CD4-positive, alpha-beta T cell treated with Interleukin-4 for 1 hour (primary cell): ENCODE measurements at places on chromosomes 1 and 21.

DNA sequence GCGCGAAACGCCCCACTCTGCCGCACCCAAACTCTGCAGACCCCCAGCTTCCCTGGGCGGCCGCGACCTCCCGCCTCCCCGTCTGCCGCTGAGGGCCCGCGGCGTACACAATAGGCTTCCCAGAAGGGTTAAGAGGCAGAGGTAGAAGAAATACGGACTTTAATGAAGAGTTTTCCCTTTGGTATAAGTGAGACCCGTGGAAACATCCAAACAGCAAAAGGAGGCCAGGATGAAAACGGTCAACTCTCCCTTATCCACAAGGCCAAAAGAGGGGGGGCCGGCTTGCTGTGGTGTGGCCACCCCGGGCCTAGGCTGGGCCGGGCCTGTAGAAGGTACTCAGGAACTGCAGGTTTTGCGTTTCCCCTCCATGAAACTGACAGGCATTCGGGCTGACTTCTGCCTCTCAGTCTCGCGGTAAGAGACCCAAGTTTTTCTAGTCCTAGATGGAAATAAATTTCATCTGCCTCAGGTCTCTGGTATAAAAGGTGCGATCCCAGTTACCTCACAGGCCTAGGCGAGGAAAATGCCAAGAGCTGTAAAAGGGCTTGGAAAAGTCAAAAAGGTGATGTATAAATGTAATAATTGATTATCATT lies 671 bp upstream of the PYGO2 start:
- no peak for DNase-seq

DNA sequence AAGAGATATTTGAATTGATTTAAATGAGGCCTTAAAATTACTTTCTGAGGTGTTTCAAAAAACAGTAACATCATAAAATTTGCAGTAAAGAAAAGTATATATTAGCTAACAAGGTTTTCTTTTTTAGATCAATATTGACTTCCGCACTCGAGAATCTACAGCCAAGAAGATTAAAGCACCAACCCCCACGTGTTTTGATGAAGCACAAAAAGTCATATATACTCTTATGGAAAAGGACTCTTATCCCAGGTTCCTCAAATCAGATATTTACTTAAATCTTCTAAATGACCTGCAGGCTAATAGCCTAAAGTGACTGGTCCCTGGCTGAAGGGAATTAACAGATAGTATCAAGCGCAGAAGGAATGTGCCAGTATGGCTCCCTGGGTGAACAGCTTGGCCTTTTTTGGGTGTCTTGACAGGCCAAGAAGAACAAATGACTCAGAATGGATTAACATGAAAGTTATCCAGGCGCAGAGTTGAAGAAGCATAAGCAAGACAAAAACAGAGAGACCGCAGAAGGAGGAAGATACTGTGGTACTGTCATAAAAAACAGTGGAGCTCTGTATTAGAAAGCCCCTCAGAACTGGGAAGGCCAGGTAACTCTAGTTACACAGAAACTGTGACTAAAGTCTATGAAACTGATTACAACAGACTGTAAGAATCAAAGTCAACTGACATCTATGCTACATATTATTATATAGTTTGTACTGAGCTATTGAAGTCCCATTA lies 3.6 kb downstream of the RGS1 start:
- peak; percentile 14 for DNase-seq

- DNase-seq: no peak
Measured at GRCh38 chr1:28521502-28522164, 15.8 kb downstream of the RCC1 start.

- no peak for DNase-seq
Measured at GRCh38 chr1:36743286-36744005, 260.7 kb upstream of the CSF3R start.

DNA sequence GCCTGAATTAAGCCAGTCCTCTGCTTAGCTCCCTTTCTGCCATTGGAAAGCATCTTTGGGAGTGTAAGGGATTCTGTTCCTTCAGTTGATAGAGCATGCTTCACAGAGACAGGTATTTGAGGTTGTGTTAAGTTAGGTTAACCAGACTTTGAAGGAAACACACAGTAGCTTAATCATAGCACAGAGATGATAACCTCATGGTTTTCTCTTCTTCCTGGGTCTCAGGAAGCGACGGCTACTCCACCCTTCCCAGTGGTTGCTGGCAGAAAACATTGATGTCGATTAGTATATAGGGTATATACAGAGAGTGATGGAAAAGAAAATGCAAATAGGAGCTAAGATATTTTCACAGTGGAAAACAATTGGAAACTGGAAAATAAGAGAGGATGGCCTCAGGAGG lies 42.0 kb downstream of the S1PR1 start:
- DNase-seq: no peak

GRCh38 chr1:181131255-181131941 lies 42.9 kb downstream of the IER5 start:
- peak; percentile 42 for DNase-seq

DNA sequence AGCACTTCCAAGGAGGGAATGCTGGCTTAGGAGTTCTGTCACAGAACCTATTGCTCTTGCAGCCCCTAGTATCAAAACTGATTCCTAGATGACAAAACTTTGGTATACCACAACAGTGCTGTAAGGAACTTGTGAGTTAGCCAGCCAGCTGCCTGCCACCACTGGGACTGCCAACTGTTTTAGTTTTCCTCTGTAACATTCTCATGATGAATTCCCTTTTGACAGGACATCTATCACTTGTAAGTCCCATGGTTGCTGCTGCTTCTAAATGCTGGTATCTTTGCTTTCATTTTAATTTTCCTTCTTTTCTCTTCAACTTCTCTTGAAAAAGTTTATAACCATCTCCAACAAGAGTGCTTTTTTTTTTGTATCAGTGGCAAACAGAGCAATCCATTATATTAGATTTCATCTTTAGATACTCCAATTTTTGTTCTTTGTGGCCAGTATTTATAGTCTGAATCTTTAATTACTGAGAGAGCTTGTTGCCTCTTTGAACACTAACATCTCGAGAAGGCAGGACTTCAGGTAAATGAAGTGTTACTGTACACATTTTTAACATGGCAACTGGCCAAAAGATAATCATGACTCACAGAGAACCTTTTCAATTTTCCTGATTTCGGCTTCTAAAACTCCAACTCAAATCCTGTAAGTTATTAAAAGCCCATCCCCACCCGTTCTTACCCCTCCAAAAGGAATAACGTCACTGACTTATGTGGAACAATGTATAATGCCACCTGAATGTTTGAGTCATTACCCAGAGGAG lies 19.8 kb downstream of the DBT start:
- DNase-seq: no peak

DNA sequence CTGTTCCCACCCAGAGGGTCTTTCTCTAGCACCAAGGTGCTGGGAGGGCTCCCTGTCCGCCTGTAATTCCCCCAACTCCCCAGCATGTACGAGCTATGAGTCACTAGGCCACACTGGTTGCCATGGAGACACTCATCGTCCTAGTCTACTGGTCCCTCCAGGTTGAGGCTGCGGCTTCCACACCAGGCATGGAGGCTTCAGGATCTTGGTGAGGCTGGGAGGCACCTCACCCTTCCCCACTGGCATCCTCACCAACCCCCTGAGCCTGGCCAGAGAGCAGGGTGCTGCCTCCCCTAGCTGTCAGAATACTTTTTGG lies 75.6 kb upstream of the KAZN start:
- DNase-seq: no peak

- no peak for DNase-seq
Measured at GRCh38 chr1:30888391-30888790, 20.2 kb downstream of the SDC3 start.

DNA sequence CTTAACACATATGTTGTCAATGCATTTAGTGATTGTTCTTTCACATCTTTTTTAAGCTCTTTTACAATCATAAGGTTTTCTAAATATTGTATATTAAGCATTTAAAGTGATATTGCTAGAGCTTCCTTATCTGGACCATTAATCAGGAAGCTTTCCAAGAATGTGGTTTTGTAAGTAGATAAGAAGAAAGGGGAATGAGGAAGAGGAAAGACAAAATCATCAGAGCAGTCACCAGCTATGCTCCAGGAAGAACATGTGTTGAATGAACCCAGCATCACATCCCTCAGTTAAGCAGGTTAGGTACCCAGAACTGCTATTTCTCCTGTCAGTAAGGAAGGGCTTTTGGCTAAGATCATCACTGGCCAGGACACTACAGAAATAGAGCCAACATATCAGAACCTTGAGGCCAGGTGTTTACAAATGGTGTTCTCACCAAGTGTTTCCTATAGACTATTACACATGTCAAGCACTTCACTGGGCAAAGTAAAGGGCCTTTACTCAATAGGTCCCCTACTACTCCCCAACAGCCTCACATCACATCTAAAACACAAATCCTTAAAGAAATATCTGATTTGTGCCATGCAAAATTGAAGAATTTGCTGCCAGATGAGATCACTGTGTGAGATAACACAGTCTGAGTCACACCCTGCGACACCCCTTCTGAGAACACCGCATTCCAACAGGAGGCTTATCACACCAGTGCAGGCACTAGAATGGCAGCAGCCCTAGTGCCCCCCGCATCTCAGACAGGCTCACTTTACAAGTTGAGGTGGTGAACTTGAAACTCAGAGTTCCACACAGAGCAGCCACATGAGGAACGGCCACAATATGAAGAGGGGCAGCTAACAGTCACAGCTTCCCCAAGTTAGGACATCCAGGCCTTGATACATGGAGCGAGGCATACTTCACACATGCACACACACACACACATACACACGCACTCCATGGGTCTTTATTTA lies 1.8 kb upstream of the SPRR2A start:
- no peak for DNase-seq

- no peak for DNase-seq
Measured at GRCh38 chr1:29129916-29130315, 6.2 kb upstream of the TMEM200B start.

DNA sequence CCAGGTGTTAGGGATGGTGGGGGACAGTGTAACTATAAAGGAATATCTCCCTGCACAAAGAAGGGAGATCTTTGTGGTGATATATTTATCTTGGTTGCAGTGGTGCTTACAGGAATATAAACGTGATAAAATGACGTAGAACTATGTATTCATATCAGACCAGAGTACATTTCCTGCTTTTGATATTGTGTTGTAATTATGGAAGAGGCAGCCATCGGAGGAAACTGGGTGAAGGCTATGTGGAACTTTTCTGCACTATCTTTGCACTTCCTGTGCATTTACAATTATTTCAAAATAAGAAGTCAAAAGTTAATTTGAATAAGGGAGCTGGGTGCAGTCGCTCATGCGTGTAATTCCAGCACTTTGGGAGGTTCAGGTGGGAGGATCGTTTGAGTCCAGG lies 37.6 kb downstream of the NDUFS5 start:
- no peak for DNase-seq

DNA sequence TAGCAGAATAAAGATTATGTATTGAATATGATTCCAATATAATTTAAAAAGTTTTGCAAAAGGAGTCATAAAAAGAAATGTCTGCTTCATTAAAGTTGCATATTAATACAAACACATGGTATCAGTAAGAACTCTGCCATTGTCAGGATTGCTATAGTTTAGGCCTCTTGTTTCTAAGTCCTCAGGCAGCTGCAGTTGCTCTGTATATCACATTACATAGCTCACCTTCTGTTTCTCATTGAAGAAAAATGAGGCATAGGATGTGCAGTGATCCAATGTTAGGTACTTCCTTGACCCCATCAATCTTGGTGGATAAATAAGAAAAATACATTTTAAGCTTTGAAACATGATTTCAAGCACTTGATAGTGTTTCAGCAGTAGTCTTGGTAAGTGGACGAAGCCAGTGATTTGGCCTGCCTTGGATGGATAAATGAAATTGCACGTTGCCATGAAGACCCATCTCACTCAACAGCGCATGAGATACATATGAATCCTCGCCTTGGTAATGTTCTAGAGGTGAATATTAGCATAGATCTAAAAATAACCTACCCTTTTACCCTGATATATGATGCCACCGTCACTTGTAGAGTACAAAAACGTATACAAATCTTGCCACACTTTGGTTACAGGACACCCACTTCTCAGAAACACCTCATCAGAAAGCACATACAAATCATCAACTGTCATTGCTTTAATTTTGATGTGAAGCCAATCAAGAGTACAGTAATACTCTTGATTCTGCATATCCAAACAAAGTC lies 25.3 kb downstream of the ZFYVE9 start:
- DNase-seq: no peak

- DNase-seq: no peak
Measured at GRCh38 chr1:214472364-214472763, 79.0 kb downstream of the PTPN14 start.

- no peak for DNase-seq
Measured at GRCh38 chr1:106876384-106876783, 180.1 kb upstream of the PRMT6 start.

GRCh38 chr1:215358356-215358755 lies 208.7 kb upstream of the KCTD3 start:
- no peak for DNase-seq

DNA sequence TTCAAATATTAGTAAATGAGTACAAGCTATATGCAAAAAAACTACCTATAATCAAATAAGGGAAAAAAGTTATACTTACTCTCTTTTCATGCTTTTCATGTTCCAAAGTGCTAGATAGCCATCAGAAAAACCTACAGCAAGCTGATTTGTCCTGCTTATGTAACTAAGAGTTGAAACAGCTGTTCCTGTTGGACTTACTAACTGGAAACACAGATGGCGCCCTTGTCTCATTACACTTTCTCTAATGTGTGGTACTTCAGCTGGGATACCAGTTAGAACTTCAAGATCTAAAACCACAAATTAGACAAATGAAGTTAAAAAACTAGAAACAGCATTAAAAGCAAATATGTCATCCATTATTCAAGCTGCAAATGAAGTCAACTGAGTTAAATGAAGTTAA lies 24.3 kb downstream of the AHCTF1 start:
- DNase-seq: peak; percentile 52

GRCh38 chr1:107251083-107251482 lies 110.2 kb downstream of the NTNG1 start:
- no peak for DNase-seq

- DNase-seq: no peak
Measured at GRCh38 chr21:25560271-25560685, 47.0 kb downstream of the MRPL39 start.

- DNase-seq: no peak
Measured at GRCh38 chr1:195604287-195604686, 1004.0 kb downstream of the KCNT2 start.

GRCh38 chr1:27383039-27383605 lies at the start of gene CD164L2:
Gene CD164L2 (minus strand): TSS chr1:27383333. CDS start chr1:27383239, 94 bp downstream.
- peak; percentile 32 for DNase-seq

- DNase-seq: no peak
Measured at GRCh38 chr1:199009447-199009846, 370.6 kb downstream of the PTPRC start.

- DNase-seq: no peak
Measured at GRCh38 chr1:30907481-30908315, 860 bp downstream of the SDC3 start.

GRCh38 chr1:245444945-245445344 lies 290.2 kb downstream of the KIF26B start:
- DNase-seq: no peak
